HT-29 (cell line): ENCODE measurements at places on chromosomes 2 and 18.

GRCh38 chr2:118846442-118846952 lies 951 bp downstream of the EN1 start:
- no peak for DNase-seq

- no peak for DNase-seq
Observed at GRCh38 chr2:146246002-146246735, 1598.7 kb upstream of the ACVR2A start.

GRCh38 chr2:241810307-241811200 lies 1.6 kb downstream of the NEU4 start:
- DNase-seq: no peak

DNA sequence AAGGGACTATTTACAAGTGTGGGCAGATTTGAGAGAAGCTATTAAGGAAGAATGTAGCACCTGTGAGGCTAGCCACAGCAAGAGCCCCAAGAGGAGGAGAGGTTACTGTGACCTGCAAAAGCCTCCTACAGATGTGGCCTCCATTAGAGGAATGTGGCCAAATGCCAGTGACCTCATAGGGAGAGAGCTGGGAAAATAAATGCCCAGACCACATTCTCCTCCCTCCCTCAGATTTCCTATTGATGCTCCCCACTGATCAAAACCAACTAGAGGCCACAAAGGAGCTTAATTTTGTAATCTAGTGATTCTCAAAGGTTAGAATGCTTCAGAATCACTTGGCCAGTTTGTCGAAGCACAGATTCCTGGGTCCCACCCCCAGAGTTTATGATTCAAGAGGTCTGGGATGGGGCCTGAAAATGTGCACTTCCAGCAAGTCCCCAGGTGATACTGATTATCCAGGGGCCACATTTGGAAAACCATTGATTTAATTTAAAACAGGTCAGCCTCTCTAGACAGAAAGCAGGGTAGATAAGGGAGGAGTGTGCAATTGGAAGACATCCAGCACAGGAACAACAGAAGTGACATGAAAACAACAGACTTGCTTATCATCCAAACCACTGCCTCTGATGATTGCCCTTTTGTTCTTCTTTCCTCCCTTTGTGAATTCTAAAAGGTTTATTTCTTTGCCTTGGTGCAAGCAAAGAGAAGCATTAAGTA lies 61.2 kb upstream of the RBBP8 start:
- peak; percentile 41 for DNase-seq

DNA sequence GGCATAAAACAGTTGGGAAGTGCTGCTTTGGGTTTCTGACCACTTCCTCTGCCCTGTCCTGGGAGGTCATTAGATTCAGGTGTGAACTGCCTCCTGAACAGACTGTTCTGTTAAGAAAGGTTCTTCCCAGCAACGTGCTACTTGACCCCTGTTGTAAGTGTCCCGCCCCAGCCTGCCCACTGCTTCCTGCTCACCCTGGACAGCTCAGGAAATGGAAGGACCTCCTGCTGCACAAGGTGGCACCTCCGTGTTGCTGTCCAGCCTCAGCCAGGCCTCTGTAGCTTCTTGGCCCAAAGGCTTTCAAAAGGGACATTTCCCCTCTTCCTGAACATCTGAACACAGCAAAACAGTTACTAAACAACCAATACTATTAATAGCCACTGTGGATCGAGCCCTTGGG lies 5.3 kb downstream of the TOGARAM2 start:
- peak; percentile 19 for DNase-seq

GRCh38 chr18:6546229-6546628 lies 131.5 kb upstream of the L3MBTL4 start:
- no peak for DNase-seq

DNA sequence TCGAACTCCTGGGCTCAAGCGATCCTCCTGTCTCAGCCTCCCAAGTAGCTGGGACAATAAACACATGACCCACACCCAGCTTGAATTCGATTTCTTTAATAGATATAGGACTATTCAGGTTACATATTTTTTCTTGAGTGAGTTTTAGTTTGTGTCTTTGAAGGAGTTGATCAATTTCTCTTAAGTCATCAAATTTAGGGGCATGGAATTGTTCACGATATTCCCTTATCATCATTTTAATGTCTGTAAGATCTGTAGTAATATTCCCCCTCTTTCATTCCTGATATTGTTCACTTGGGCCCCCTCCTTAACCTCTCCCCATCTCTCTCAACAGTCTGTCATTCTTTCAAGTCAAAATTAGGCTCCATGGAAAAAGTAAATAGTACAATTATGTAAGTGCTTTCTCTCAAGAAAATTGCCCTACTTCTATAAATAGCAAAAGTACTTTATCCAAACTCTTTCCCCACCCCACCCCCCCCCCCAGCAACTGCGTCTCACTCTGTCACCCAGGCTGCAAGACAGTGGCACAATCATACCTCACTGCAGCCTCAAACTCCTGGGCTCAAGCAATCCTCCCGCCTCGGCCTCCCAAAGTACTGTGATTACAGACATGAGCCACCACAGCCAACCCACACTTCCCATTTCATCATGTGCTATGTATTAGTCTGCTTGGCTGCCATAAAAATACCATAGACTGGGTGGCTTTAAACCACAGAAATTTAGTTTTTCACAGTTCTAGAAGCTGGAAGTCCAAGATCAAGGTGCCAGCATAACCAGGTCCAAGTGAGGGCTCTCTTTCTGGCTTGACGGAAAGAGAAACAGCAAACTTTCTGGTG lies 20.1 kb downstream of the WDR33 start:
- no peak for DNase-seq

DNA sequence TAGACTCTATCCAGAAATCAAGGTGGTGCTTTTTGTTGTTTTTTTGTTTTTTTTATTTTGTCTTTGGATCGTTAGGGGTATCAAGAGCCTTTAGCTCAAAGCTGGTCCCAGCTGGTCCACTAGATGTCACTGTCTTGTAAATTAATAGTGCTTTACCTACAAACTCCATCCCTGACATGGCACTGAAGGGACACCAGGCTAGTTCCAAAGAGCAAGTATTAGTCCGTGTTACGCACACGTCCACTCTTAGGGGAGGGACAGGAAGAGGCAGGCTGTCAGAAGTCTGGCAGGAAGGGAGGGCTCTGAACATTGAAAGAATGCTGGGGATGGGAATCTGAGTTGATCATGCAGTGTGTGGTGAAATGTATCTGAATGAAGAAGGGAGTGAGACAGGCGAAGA lies 85.9 kb upstream of the CCBE1 start:
- peak; percentile 64 for DNase-seq

DNA sequence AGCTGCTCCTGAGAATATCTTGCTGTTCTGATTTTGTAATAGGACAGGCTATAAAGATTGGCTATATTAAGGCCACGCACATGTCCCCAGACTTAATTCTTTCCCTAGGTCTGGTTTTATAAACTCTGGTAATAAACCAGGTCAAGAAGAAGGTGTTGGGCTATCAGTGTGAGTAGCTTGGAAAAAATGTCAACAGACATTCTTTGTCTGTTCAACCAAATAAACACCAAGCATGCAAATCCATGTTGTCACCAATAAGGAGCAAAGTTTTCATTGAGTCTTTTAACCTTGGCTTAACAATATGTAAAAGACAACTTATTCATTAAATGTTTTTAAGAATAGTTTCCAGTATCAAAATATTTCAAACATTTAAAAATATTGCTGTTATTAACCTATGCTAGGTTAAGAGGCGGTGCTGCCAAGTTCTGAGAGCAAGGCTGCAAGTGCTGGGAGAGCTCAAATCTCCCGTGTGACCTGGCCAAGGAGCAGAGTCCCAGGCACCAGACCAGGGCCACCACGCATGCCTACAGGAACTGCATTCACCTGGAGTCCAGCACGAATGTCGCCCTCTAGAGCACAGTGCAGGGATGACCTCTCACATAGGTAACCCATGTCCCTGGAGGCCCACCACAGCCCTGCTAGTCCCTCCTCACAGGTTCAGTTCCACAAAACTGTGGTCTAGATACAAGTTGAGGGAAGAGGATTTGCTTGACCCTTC lies 120.5 kb upstream of the POU3F3 start:
- peak; percentile 61 for DNase-seq

DNA sequence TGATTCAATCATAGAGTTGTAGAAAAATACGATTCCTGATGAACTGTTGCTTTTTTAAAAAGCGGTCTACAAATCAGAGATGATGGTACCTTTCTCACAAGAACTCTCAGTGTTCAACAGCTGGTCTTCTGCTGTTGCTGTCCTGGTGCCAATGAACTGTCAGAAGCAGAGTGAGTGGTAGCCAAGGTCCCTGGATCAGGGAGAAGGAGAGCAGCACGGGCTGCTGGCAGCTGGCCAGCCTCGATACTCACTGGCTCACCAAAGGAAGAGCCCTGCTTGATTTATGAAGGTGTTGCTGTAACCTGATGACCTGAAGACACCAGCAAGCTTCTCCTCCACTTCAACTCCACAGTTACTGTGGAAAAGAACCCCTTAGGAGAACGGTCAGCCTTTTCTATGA lies 300.8 kb upstream of the SOX11 start:
- no peak for DNase-seq

DNA sequence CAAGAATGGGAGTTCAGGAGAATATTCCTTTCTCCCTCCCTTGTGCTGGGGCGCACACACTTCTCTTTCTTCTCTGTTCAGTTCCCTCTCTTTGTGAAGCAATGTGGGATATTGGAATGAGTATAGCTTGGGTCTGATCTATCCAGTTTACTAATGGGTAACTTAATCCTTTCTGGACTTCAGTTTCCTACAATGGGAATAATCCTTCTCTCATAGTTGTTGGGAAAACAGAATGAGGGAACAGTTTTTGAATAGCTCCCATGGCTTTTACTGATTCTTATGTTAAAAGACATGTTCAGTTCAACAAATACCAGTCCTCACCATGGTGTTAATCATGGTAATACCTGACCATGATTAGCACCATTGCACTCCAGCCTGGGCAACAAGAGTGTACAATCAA lies 93.1 kb downstream of the ARL4C start:
- DNase-seq: no peak

DNA sequence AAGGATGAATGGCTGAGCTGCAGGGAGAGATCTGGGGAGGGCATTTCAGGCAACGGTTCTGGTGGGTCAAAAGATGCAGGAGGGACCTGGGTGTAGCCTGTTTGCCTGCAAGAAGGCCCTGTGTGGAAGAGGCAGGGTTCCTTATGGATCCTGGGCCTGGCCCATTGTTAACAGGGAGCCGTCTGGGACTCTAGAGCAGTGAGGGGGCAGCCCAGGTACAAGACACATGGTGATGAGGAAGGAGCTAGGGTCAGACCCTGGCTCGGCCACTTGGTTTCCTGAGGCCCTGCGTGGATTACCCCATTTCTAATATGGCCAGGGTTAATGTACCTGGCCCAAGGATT lies 124.9 kb downstream of the GLI2 start:
- DNase-seq: no peak

DNA sequence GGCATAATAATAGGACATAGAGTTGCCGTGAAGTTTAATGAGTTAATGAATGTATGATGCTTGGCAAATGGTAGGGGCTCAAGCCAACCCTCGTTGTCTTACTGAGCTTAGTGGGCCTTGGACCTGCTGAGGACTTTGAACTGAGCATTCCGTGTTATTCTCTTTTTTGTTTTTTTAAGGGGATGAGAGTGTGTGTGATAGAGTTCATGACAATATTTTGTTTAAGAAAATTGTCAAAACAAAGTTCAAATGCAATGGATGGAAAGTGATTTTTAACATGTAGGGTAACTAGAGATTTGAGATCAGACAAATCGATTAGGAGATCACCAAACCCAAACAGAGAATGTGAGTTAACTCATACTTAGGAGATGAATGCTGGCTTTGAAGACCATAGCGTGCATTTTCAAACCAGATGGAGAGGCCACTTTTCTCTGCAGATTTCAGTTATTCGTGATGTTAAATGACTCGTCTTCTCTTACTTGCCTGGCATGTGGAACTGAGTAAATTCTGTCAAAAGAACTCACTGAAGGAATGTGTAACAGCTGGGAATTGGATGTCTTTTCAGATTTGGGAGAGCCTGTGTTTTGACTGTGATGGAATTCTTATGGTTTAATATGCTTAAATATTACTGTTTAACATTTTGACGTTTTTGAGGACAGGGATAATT lies 88.7 kb downstream of the NEDD4L start:
- no peak for DNase-seq

- DNase-seq: no peak
Observed at GRCh38 chr2:233356546-233357308, 2.4 kb downstream of the DGKD start.

DNA sequence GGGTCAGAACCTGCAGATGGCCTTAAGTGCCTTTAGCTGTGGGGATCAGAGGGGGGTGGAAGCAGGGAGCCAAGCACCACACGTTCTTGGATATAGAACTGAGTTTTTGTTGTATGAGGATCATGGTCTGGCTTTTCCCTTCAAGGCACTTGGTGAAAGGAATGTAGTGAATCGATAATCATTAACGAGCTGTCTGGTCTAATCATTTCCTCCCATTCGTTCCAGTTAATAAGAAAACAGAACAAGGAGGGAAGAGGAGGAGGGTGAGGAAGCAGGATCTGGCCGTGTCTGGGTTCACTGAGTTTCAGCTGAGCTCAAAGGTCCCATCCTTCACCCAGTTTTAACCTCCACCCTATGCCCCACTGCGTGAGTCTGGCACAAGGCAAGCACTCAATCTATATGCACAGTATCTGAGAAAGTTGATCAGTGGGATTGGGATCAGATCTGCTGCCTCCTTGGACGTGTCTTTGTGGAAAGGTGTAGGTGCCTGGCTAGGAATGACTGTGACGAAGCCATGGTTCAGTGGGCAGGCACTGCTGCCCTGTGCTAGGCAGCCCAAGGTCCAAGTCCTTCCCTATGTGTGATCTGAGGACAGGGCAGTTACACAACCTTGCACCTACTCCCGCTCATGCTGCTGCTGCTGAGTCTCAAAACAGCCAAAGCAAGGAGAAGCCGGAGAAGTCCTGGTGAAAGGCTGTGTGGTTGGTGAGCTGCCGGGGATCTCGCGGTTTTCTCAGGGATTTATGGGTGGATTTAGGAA lies 54.8 kb downstream of the GALNT14 start:
- peak; percentile 69 for DNase-seq

GRCh38 chr18:13525381-13526029 lies 200.9 kb downstream of the FAM210A start:
- DNase-seq: no peak

DNA sequence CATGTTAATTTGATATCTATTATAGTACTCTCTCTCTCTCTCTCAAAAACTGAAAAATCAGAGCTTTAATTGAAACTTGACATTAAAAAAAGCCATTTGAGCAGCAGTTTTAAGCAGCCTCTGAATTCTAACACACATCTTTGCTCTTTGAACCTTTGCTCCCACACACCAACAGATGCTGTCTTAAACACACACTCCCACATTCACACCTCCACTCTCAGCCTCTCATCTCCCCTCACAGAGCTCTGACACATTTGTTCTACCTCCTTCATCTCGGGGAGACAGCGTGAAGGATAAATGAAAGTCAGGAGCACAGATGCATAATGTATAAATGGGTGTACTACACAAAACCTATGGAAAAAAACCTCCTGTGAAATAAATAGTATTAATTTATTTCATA lies 95.2 kb downstream of the NAB1 start:
- DNase-seq: no peak
